PC-3 (cell line): ENCODE measurements at places on chromosomes 6 and 20. TPM values are rescaled to one million over a fixed set of nuclear protein-coding genes. Genes with fewer than 3 reads are reported as not detected.

FBXO5 gene
- total RNA-seq, result 11.5 and 16.8 TPM in 2 replicates

SESN1 gene
- 3.4 and 3.5 TPM in 2 replicates for total RNA-seq

PKIB gene
- 22.4 and 28.0 TPM in 2 replicates for total RNA-seq

SAMD10 gene
- total RNA-seq, result 7.4 and 13.4 TPM in 2 replicates

MTFR2 gene
- 6.2 and 12.4 TPM in 2 replicates for total RNA-seq

ZBTB24 gene
- 4.5 and 6.1 TPM in 2 replicates for total RNA-seq

KCNK15 gene
- 2.8 and 3.0 TPM in 2 replicates for total RNA-seq

CDC5L gene
- total RNA-seq, result 19.7 and 23.0 TPM in 2 replicates

MAPK13 gene
- 36.9 and 41.4 TPM in 2 replicates for total RNA-seq

RNF182 gene
- total RNA-seq, result 20.2 and 24.7 TPM in 2 replicates

MATN4 gene
- total RNA-seq, result 0.33 TPM in 1 of 2 replicates, not detected in the other

UNC5CL gene
- total RNA-seq, result 0.58 and 1.4 TPM in 2 replicates

PPP1R14C gene
- 1.1 and 3.0 TPM in 2 replicates for total RNA-seq
